ENCODE measurements at places on chromosomes 6 and 20.

DNA sequence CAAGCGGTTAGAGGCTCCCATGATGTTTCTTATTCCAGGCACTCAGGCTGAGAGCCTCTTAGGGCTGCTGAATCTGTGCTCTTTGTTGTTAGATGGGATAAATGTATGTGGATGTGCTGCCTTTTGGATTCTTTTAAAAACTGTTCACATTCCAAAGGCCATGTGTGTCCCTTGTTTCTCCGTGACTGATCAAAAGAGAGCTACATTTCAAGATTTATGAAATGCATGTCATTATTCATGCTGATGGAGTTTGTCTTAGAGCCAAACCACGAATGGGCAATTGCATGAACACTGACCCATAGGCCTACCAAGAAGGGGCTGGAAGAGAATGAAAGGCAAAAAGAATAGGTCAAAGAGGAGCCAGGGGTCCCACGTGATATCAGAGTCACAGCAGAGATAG is 104.9 kb upstream of the TSHZ2 start:
- no peak for DNase-seq

DNA sequence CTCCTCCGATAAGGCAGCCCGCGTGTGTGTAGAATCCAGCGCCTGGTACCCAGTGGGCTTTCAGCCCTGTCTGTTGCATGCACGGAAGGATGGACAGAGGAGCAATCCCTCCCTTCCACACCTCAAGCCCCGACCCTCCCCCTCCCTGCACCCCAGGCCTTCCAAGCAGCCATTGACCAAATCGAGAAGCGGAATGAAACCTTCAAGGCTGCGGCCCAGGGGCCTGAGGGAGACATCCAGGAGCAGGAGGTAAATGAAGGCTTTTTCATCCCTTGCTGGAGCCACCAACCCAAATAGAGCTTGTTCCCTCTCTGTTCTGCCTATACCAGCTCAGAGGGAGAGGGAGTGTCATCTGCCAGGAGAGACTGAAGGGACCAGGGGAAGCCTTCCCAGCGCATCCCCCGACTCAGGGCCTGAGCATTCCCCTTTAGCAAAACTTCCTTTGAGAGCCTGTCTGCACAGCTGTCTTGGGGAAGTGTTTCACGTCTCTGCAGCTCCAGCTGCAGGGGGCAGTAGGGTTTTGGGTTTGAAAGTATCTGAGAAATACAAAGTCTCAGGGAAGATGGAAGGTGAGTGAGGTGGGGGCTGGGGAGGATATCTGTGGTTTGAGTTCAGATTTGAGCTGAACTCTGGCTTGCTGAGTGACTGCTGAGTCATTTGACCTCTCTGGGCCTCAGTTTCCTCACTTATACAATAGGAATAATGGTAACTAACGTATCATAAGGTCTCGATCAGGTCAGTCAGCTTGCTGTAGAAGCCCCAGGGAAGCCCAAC is 16.1 kb downstream of the FGD2 start:
- peak; percentile 60 for DNase-seq

GRCh38 chr20:29873946-29874345 is 1383.5 kb upstream of the DEFB115 start:
- no peak for DNase-seq

DNA sequence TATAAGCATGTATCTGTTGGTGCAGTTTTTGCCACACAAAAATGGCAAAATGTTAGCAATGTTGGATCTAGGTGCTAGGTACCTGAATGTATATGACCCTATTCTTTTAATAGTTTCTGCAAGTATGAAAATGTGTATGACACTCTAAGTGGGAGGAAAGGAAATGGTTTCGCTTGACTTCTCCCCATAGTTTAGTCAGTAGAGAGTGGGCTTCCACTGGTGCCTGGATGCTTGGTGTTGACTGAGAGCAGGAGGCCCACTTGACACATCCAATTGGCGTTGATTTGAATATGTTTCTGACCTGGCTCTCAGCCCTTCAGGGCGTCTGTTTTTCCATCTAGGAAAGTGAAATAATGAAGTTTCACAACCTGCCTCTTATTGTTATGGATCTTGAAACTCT is 41.8 kb upstream of the GABRR1 start:
- DNase-seq = no peak

DNA sequence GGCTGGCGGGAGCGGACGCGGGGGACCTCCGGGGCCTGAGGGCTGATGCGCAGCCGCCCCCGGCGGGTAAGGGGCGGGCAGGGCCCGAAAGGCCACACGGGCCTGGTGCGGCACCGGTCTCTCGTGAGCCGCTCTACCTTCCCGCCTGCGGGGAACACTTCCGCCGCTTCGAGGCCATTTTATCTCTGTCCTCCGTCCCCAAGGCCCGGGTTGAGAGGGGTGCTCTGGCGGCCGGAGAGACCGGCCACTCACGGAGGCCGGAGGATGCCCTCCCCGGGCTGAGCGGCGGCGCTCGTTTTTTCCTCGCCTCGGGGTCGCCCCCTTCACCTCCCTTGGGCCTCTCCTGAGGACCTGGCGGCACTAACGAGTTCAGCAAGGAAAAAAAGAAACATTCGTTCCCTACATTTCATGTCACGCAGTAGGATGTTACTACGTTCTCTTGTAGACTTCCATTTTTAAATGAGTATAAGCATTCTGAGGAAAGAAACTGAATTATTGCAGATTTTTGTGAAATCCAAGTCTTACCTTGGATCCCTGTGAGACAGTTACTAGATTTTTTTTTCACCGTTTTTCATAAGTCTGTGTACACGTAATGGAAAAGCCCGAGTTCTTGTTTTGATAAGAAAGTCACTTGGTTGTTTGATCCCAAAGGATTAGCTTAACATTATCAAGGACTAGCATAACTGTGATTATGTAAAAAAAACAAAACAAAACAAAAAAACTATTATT is 575 bp downstream of the WTAP start:
- no peak for DNase-seq

- no peak for DNase-seq
Observed at GRCh38 chr20:33176101-33176500, 8.1 kb downstream of the BPIFA2 start.

DNA sequence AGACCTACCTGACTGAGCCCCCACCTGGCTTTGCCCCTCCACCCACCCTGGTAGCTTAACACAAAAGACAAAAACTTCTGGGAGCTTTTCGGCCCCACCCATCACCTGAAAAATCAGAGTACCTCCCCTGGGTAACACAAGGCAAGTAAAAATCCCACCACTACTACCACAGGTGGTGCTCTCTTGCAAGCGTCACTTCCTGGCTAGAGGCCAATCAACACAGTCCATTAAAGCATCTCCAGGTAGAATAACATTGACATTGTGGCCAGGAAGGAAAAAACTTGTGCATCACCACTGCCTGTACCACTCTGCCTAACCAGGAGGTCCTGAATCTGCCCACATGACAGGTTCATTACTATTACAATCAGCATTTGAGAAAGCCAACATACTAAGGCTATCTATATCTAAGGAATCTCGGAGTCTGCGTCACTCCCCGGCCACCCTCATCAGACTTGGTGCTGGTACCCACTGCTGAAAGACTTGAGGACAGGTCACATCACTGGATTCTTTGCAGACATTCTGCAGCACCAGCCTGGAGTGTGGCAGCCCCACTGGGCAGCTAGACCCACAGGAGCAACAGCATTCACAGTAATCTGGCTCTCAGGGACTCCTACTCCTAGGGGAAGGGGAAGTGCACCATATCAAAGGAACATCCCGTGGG is 125.9 kb downstream of the CDK19 start:
- DNase-seq = peak; percentile 61

DNA sequence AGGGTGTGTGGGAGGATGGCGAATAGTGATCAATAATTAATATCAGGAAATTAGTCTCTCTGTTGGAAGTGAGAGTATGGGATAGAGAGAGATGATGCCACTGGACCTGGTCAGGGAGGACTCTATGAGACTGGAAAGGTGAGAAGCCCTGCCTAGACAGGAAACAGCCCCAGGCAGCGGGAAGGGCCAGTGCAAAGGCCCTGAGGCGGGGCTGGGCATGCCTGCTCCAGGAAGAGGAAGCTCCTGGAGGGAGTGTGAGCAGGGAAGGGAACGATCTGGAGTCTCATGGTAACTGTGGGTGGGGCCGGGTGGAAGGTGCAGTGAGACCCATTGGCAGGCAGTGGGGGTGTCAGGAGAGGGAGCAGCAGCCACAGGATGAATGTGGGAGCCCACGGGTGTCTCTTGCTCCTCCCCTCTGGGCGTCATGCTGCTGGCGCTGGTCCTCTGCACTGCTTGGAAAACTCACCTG is 1.8 kb upstream of the CST3 start:
- DNase-seq = peak; percentile 49

DNA sequence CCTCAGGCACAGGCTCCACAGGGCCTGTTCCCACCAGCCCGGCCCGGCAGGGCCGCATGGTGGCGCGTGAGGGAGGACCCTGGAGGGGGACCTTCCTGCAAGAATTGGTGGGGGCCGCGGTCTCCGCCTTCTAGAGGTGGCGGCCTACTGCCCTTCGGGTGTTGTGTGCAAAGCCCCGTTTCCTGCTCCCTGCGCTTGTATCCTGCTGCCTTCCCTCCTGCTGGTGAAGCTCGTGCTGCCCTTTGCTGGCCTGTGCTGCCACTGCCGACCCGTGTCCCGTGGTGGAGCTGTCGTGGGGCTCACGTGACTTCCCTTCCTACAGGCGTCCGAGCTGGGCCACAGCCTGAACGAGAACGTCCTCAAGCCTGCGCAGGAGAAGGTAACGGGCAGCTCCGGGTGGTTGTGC is 8.4 kb upstream of the COL20A1 start:
- no peak for DNase-seq

GRCh38 chr6:23371132-23371915 is 754.7 kb upstream of the NRSN1 start:
- DNase-seq = no peak
